ENCODE measurements at places on chromosomes 3 and 15. TPM values are rescaled to one million over a fixed set of nuclear protein-coding genes. Genes with fewer than 3 reads are reported as not detected.

RBMS3 gene
- polyA plus RNA-seq: 3.7 TPM

FOXB1 gene
- 2.7 TPM for polyA plus RNA-seq

SCAANT1 gene
- polyA plus RNA-seq: not detected

GOLGA6L7 gene
- not detected for polyA plus RNA-seq

SLC6A20 gene
- polyA plus RNA-seq: 0.17 TPM

PPP1R14D gene
- polyA plus RNA-seq: not detected

TUBGCP5 gene
- 6.3 TPM for polyA plus RNA-seq

DPPA2 gene
- polyA plus RNA-seq: 6.6 TPM

CLDN1 gene
- polyA plus RNA-seq: 6.1 TPM

TJP1 gene
- polyA plus RNA-seq: 32.2 TPM

RETNLB gene
- polyA plus RNA-seq: not detected

DUOX2 gene
- 0.08 TPM for polyA plus RNA-seq

OR5K2 gene
- not detected for polyA plus RNA-seq
